Left kidney (tissue), 8 donors: ENCODE measurements at places on chromosomes 6 and 20.

- DNase-seq, result no peak
These were observed 99.7 kb upstream of the EXOC2 start for GRCh38 chr6:792662-793061.

DNA sequence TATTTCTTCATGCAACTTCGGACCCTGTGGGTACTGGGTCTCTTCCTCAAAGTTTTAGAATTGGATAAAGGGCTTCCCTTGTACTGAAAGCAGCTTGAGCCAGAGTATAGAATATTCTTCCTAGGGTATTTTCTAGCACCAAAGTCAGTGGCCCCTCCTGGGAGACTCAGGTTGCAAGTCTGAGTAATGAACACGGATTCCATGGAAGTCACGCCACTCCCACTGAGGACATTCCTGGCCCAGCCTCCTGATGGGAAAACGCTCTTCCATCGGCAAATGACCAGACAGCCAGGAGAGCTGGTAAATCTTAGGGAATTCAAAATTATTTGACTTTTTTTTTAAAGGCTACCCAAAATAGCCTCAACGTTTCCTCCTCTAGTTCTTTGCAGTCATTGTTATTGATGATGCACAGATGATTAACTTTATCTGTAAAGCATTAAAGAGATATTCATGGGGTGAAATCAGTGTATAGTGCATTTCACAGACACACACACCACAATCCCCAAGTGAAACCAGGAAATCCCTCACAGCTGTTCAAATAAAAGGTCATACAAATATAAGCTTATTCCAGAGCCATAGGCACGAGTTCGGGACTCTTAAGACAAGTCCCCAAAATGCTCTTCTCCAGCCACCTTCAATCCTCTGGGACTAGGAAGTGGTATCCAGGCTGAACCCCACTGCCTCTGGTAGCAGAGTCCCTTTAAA, 248.8 kb downstream of the SOD2 start:
- no peak for DNase-seq

DNA sequence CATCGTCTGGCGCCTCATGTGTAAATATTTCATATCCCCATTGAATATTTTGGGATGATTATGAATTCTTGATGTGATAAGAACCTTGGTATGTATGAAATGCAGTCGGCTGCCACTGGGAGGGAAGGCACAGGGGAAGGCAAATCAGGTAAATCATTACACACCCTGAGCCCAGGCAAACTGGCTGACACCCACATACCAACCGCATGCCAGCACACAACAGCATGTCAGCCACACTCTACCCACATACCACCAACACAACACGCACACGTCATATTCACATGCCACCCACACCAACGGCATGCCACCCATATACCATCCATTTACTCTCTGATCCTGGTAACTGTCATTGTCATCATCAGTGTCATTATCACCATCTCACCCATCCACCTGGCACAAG, 28.3 kb upstream of the MDGA1 start:
- no peak for DNase-seq

DNA sequence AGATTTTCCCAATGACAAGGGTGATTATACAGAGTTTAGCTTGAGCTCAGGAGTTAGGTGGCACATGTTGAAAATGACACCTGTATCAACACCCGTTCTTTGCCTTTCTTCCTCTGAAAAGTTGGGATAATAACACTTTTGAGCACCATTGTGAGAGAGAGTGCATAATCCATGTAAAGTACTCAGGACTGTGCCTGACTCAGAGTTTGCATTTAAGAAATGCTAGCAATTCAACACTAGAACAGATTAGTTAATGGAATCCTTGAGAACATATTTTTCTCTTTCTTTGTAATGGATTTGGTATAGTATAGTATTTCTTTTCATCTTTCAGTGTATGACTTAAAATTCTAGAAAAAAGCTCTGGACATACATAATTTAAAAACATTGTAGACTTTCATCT, 449.2 kb downstream of the GJA1 start:
- DNase-seq, result no peak

DNA sequence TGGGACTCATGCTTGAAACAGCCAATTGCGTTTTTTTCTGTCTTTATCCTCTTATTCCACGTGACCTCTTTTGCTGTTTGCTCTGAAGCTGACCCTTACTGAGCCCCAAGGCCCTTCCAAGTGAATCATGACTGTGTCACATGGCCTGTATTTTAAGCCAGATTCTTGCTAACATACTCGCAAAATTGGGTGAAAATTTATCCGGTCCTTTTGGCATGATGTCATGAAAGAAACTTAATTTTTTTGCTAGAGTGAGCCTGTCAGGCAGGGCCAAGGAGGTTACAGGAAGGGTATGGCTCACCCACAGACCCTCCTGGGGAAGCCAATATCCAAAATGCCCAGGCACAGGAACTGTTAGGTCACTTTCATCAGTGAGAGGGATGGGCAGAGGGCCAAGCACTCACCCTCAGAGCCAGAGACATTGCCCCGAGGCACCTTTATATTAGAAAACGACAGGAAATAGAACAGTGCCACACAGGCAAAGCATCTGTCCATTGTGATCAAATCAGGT, 296.7 kb downstream of the CDH26 start:
- DNase-seq, result no peak

GRCh38 chr6:129009851-129010250, 126.9 kb downstream of the LAMA2 start:
- no peak for DNase-seq

DNA sequence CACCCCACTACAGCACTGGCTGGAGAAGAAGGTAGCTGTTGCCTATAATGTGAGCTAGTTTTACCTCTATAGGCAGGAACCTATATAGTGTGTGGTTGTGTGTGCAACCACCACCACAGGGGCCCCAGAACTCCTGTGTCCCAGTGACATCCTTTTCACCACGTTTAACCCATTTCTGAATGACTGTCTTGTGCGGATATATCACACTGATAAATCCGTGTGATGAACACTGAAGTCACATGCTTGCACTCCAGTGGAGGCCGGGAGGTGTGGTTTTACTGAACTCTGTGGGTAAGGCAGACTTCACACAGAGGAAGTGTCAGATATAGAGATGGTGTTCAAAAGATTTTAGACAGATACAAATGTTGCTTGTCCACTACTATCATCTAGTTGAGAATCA, 32.5 kb downstream of the SDHAF4 start:
- no peak for DNase-seq

- DNase-seq, result no peak
These were observed 36.0 kb upstream of the KLHL31 start for GRCh38 chr6:53701333-53702218.

DNA sequence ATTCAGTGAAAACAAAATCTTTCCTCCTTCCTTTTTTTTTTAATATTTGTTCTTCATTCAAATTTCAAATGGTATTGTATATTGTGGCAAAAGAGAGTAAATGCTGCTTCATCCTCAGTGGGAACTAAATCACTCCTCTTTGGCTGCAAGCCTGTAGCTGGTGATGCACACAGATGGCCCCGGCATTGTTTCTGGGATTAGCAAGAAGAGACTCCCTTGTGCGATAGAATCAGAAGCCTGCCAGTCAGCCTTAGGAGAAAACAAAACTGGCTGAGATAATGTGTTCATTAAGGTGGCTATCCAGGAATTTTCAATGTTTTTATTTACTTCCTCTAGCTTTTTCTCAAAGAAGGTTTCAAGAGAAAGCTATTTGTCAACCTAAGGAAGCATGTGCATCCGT, 20.7 kb upstream of the ELOVL2 start:
- no peak for DNase-seq

- no peak for DNase-seq
These were observed 514.3 kb upstream of the CITED2 start for GRCh38 chr6:139888681-139889122.

GRCh38 chr6:102742028-102742427, 1348.5 kb downstream of the GRIK2 start:
- peak; percentile 10 for DNase-seq

DNA sequence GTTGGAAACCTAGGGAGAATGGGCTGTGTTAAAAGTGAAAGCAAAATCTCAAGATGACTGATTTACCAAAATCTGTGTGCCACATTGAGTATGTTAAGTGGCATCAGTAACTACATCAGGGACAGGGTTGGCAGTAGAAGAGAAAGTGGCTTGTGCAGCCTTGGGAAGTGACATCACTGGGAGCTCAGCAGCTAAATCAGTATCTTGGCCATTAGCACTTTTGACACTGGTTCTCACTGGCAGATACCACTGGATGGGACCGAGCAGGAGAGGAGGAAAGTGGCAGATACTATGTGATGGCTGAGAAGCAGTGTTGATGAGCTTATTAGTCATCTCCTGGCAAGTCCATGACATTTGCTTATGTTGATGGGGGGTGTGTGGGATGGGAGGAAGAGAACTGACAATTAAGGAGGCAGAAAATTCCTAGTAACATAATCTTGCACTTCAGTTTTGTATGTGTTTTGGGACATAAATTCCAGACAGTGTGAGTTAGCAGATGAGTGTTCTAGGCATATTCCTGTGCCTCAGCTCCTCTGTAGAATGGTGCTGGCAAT, 322.2 kb downstream of the SOX4 start:
- no peak for DNase-seq

- no peak for DNase-seq
These were observed 9.3 kb upstream of the DUSP22 start for GRCh38 chr6:282867-283416.
